T-helper 1 cell (primary cell): ENCODE measurements at places on chromosomes 7 and 10.

GRCh38 chr7:101244375-101245146 is at the start of gene FIS1:
Gene FIS1, minus strand, starts transcription at chr7:101245081. Its CDS starts 77 bp downstream, at chr7:101245004.
- peak; percentile 94 for DNase-seq

- DNase-seq, result no peak
Observed at GRCh38 chr10:78528749-78529204, 495.1 kb downstream of the RPS24 start.

GRCh38 chr7:107591421-107591820 is 11.4 kb downstream of the BCAP29 start:
- DNase-seq, result no peak

- DNase-seq, result no peak
Observed at GRCh38 chr7:101108330-101108857, 18.5 kb upstream of the SERPINE1 start.

DNA sequence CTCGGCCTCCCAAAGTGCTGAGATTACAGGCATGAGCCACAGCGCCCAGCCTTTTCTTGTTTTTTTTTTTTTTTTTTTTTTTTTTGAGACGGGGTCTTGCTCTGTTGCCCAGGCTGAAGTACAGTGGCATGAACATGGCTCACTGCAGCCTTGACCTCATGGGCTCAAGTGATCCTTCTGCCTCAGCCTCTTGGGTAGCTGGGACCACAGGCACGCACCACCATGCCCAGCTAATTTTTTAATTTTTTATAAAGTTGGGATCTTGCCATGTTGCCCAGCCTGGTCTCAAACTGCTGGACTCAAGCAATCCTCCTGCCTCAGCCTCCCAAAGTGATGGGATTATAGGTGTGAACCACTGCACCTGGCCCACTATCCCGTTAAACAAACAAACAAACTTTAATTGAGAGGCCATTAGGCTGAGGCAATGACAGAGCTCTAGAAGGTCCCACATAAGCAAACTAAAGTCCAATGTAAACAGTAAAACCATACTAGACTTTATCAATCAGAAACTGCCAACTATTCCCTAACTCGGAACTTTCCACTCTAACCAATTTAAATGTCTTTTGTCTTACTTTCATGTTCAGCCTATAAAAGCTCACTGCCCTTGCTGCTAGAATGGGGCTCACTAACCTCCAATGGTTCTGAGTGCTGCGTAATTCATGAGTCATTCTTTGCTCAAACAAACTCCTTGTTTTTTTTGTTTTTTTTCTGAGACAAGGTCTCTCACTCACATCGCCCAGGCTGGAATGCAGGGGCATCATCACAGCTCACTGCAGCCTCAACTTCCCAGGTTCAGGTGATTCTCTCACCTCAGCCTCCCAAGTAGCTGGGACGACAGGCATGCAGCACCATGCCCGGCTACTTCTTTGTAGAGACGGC is 1.9 kb downstream of the DHX32 start:
- DNase-seq, result no peak

- no peak for DNase-seq
Observed at GRCh38 chr7:105028004-105028403, 14.0 kb downstream of the KMT2E start.

- DNase-seq, result no peak
Observed at GRCh38 chr10:10911035-10911434, 106.6 kb upstream of the CELF2 start.

GRCh38 chr7:159229683-159230475 is 85.2 kb upstream of the VIPR2 start:
- DNase-seq, result no peak

GRCh38 chr10:4865945-4866661 is 40.1 kb downstream of the AKR1E2 start:
- no peak for DNase-seq

GRCh38 chr10:105268961-105269360 is 627.9 kb downstream of the SORCS3 start:
- no peak for DNase-seq

DNA sequence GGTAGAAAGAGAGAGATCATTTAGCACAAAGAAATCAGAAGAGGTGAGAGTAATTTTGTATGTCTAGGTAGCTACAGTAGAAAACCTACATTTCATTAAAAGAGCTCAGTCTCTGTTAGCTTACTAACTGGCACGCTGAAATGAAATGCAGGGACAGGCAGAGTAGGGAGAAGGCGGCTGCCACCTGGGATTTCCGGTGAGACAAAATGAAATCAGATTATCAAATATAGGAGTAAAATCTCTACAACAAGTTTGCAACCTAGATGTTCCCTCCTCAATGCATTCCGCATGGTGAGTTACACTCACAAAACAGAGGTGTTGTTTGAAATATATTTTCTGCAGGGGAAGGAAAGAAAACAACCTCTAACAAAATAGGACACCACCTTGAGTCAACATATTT is 55.9 kb downstream of the VOPP1 start:
- no peak for DNase-seq

DNA sequence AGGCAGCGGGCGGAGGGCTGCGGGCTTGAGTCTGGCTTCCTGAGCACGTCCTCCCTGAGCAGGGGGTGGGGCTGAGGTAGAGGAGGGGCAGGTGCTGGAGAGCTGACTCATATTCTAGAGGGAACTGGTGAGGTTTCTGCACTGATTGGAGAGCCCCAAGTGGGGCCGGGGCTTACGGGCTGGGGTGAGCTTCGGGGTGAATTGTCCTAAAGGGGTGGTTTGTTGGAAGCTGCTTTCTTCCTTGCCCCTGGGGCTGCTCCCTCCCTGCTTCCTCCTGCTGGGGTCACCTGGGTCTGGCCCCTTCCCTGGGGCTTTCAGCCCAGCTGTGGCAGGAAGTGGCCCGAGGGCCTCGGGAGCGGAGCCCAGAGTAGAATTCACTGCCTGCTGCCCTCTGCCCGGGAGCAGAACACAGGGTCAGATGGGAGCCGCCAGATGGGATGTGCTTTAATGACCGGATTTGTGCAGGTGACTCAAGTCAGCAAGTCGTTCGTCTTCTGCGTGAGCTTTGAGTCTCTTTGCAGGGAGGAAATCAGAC is 48.6 kb downstream of the FAM20C start:
- DNase-seq, result no peak

DNA sequence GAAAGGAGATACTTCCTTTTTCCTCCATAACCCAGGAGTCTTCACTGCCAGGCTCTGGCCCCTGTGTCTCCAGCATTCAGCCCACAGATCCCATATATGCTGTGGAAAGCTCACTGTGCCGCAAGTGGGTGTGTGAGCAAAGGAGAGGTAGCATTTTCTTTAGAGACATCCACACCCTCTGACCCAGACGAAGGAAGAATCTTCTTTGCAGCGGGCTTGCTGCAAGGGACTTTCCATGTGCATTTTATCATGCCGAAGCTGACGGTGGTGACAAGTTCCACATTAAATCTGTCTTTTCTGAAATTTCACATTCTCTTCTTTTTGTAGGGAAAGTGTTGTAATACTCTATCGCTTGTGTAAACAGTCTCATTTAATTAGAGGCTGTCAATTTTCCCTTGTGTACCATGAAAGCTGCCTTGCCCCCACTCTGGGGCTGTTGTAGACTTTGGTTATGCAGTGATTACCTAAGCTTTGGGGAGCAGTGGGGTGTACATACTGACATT is 409.5 kb downstream of the SUGCT start:
- no peak for DNase-seq

DNA sequence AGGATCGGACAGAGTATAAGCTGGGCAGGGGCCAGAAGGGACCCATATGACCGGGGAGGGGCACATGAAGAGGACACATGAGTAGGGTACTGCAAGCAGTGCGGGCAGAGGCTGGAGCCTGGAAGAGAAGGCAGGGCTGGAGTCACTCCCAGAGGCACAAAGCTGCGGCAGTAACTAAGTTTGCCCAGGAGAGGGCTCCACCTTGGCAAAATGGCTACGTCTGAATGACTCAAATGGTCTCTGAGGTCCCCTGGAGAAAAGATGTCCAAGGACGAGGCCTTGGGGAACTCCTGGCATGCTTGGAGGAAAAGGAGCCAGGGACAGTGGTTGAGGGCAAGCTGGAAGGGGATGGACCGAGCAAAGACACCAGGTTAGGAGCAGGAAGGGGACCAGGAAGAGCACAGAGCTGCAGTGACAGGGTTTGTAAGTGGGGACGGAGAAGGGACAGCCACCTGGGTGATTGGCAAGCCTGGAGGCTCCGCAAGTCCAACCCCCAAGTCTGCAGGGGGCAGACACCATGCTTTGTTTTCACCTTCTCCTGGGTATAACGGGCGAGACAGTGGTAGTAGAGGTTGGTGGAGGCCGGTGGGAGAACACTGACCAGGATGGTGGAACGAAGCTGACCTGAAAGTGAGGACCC is 43.1 kb upstream of the LBX1 start:
- DNase-seq, result peak; percentile 33

GRCh38 chr10:74058658-74059057 is 60.7 kb downstream of the VCL start:
- no peak for DNase-seq

- DNase-seq, result no peak
Observed at GRCh38 chr10:109898666-109899355, 24.5 kb downstream of the XPNPEP1 start.

DNA sequence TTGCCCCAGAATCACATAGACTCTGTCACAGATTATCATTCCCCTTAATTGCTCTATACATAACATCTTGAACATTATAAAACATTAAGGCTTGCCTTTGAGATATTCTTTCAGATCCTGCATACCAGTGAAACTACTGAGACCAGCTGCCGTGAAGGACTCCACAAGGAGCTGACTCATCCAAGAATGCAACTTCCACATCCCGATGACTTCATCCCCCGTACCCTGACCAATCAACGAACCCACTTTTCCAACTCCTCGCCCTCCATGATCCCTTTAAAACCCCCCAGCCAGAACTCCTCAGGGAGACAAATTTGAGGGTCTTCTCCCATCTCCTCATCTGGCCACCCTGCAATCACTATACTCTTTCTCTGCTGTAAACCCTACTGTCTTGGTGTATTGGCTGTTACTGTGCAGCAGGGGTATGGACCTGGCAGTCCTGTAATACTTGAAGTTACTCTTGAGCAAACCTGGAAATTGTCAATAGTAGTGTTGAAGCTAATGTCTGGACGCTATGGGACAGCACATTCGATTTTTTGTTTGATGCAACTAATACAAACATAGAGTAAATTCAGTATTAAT is 49.8 kb downstream of the HTR5A start:
- no peak for DNase-seq

- no peak for DNase-seq
Observed at GRCh38 chr10:120995768-120996167, 144.6 kb downstream of the WDR11 start.

GRCh38 chr10:30701451-30702173 is 72.1 kb upstream of the LYZL2 start:
- peak; percentile 42 for DNase-seq

DNA sequence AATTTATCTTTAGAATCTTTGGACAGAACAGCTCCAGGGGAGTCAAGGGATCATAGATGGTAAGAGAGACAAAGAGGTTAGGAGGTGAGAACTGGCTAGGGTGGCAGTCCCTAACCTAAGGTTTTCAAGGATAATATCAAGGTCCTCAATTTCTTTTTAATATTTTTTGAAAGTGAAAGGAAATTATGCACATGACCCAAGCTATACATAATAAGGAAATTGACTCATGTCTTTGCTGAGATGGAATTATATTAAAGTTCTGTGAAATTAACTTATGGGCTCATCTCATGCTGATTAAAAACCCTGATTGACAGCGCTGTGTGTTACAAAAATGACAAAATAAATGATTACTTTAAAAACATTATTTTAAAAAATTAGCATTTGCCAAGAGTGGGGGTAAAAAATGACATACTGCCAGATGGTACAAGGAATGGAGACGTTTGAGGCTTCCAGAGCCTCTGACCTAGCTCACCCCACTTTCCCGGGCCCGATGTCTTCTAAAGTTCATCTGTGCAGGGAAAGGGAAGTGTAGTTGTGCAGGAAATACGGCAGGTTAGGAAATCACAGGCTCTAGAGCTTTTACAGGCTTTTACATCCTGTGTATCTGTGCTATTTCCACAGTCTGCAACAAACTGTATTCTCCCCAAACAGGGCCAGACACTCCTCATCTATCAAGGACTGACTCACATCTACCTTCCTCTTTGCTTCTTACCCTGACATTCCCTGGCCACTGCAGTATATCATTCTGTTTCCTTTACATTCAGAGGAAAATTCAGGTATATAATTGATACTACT is 185.6 kb upstream of the PRSS58 start:
- no peak for DNase-seq

- DNase-seq, result no peak
Observed at GRCh38 chr7:93817526-93817925, 73.0 kb downstream of the TFPI2 start.

GRCh38 chr7:64904008-64904407 is 935 bp downstream of the ZNF273 start:
- no peak for DNase-seq

GRCh38 chr10:13698217-13698616 is 111.5 kb downstream of the PRPF18 start:
- no peak for DNase-seq

GRCh38 chr7:85705076-85705475 is 518.2 kb upstream of the SEMA3D start:
- no peak for DNase-seq

DNA sequence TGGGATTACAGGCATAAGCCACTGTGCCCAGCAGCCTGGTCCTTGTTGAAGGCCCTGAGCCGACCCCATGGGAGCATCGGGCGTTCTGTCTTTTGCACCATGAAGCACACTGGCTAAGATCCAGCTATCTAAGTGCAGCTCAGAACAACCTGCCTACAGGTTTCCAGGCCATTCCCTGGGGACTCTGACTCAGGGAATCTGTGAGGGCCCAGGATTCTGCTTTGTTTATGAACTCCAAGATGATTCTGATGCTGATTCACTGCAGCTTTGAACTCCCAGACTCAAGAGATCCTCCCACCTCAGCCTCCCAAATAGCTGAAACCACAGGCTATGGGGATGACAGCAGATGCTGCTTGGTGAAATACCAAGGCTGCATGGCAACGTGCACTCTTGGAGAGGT is 30.2 kb downstream of the NPTX2 start:
- DNase-seq, result no peak

DNA sequence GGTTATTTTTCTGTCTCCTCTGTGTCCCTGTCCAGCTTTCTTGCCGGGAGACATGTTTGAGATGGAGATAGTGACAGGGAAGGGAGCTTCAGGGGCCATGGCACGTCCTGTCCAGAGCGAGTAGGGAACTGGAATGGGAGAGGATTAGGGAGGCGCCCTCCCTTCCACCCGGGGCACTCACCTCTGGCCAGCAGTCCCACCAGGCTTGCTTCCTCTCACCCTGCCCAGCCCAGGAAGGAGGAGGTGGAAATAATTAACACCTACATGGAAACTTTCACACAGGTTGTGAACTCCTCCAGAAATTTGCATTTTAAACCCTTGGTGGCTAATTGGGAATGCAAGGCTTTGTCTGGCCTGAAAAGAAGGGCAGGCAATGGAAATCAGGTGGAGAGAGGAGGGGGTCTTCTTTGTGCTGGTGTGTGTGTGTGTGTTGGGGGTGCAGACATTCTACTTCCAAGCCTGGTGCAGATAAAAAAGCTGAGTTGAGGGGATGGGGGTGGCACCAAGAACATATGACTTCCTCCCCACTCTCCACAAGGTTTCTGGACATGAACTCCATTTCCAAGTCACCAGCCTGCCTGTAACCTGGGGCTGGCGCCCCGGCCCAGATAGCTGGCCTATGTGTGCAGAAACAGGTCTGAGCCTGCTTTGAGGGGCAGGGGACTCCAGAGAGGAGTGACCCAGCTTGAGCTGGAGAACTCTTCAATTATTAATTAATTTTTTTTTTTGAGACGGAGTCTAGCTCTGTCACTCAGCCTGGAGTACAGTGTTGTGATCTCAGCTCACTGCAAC is 199.4 kb downstream of the CYP26A1 start:
- no peak for DNase-seq

- DNase-seq, result no peak
Observed at GRCh38 chr10:28012990-28013515, 14.2 kb upstream of the ODAD2 start.
